ENCODE measurements at places on chromosomes 7 and 10.

DNA sequence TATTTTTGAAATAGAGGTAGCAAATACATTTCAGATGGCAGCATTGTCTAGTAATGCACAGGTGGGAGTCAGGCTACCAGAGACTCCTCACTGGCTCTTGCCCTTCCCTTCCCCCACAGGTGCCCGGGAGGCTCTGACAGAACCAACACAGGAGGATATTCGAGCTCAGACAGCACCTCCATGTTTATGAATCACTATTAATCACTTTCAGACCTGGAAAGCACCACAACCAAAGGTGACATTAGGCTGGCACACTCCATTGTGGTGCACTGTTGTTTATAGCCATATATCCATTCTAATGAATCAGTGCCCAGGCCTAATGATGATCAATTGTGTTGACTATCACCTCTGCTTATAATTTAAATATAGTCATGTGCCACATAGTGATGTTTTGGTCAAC, 107.8 kb upstream of the NAMPT start:
- DNase-seq = no peak

DNA sequence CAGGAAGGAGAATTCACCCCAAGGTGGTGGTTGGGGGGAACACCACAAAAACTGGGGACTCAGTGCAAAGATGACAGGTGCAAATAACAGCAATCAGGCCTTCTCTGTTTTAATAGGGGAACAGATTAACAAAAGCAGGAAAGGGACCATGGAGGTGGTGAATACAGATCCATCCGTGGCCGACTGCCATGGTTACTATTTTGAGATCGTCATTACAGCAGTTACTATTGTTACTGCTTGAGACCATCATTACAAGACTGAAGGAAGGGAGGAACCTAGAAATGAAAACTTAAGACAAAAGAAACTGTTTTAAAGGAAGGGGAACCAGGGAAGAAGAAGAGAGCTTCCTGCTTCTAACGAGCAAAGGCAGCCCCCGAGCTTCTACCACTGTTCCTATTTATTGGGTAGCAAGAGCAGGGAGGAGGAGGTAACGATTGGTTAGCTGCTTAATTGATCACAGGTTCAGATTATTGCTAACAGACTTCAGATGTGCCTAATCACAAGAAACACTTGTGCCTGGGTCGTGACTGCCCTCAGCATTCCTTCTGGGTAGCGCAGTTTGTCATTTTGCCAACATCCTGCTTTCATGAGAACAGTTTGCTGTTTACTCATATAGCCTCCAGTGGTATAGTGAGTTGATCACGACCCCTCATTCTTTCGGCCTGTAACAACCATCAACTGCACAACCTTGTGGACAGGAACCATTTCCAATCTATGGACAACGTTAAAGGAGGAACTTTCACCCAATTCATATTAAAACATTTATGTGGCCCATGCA, 216.3 kb downstream of the CHCHD3 start:
- DNase-seq = no peak

DNA sequence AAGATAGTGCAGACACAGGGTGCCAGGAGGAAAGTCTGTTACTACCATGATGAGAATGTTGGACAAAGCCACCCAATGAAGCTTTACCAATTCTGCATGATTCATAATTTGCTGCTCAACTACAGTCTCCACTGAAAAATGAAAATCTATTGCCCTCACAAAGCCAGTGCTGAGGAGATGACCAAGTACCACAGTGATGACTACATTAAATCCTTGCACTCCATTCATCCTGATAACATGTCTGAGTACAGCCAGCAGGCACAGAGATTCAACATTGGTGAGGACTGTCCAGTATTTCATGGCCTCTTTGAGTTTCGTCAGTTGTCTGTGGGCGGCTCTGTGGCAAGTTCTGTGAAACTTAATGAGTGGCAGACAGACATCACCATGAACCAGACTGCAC, 144.0 kb downstream of the PLCE1 start:
- DNase-seq = no peak

- DNase-seq = no peak
Observed at GRCh38 chr10:35369049-35369611, 32.8 kb downstream of the CCNY start.

- no peak for DNase-seq
Observed at GRCh38 chr10:1163204-1163660, 107.0 kb downstream of the WDR37 start.

DNA sequence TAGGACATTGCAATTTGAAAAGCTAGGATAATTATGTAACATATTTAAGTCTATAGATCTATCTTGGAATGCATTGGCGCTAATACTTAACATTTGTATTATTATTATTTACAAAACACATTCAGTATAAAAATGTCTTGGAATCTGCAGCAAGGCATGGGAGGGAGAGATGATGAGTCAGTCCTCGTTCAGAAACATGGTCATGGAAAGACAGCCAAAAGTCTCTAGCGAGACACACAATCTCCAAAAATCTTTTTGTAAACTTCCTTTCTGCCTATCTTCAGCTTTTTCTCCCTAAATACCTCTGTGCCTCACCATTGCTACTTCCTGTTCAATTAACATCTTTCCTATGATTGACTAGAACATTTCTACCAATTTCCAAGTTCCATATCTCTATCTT, 188.4 kb upstream of the CACNA2D1 start:
- DNase-seq = no peak

- DNase-seq = no peak
Observed at GRCh38 chr10:78332657-78333056, 299.0 kb downstream of the RPS24 start.

DNA sequence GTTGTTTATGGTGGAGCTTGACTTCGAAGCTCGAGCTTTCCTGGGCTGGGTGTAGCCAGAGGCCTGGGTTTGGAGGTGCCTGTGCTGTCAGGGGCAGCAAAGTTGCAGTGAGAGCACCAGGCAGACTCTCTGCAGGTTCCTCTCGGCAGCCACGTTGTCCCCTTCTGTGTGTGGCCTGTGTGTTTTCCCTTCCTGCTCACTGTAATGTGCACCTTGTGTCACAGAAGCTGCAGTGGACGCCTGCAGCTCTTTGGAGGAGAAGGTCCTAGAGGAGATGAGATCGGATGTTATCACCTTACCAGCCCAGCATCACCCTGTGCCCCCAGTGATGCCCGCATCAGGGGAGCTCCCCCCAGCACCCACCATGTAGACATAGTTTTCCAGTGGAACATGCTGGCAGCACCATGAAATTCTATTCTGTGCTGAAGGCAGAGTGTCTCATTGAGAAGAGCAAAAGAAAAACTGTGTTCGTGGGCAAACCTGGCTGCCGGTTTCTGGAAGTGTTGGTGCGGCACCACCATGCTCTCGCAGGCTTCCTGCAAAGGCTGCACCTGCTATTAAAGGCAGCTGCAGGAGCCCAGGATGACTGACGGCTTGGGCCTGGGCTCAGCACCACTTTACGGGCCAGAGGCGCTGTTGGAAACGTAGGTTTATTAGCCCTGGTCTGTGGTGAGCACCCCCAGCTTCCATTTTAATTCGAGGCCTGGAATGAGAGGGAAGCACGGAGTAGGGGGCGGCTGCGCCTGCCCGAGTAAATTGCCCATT, 609.8 kb upstream of the FOXK1 start:
- DNase-seq = no peak

GRCh38 chr7:126460664-126461063, 792.1 kb downstream of the GRM8 start:
- DNase-seq = no peak

DNA sequence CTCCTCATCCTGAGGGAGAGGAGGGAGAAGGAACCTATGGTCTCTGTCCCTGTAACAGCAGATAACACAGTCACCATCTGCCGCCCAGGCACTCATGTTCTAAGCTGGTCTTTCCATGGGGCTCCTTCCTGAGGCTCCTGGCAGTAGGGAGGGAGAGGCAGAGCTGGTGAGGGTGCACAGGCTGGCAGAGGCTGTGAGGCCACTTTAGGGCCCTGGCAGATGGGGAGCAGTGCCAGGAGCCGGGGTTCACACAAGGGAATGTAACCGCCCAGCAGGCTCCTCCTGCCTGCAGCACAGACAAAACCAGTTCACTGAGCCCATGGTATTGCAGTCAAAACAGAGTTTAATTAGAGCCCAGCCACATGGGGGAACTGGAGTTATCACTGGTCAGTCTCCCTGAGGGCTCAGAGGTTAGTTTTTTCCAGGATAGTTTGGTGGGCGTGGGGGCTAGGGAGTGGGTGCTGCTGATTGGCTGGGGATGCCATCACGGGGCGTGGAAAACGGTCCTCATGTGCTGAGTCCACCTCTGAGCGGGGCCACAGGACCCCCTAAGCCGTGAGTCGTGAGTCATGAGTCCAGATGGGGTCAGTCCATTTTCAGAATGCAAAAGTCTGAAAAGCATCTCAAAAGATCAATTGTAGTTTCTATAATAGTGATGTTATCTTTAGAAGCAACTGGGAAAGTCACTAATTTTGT, 499.3 kb upstream of the FOXK1 start:
- DNase-seq = no peak

GRCh38 chr7:67206452-67206851, 209.8 kb downstream of the TYW1 start:
- DNase-seq = no peak

GRCh38 chr10:48279081-48279751, 4.7 kb upstream of the FRMPD2 start:
- DNase-seq = no peak

- DNase-seq = no peak
Observed at GRCh38 chr7:149704507-149704906, 68.9 kb downstream of the ZNF467 start.

DNA sequence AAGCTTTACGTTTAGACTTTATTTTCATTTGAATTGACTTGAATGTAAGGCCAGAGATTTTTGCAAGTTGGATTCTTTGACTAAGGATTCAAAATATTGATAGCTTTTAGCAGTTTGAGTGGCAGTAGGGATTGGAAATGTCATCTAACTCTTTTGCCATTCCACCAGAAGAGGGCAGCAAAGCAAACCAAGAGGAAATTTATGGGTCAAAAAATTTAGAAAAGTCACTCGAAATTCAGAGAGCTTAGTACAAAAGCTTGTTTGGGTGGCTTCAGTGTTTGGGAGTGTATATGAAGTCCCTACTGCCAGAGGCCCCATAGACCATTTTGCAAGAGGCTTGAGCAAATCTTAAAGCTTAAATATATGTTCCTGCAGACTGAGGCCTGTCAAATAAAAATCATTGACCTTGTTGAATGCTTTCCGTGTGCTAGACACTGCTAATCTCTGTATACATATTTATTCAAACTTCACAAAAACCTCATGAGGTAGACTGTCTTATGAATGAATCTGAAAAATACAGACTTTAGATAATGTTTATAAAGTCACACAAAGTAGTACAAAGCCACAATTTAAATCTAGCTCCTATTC, 44.6 kb upstream of the RSBN1L start:
- no peak for DNase-seq

DNA sequence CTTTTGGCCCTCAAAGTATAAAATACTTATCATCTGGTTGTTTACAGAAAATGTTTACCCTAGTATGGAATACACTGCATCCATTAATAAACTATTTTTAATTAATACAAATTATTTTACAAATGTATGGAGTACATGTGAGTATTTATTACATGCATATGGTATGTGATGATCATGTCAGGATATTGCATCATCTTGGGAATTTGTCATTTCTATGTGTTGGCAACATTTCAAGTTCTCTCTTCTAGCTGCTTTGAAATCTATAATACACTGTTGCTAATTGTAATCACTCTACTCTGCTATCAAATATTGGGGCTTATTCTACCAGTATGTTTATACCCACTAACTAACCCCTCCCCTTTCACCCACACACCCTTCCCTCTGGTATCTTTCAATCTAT, 103.9 kb upstream of the THSD7A start:
- no peak for DNase-seq

- DNase-seq = no peak
Observed at GRCh38 chr7:54672519-54672918, 86.5 kb downstream of the SEC61G start.

DNA sequence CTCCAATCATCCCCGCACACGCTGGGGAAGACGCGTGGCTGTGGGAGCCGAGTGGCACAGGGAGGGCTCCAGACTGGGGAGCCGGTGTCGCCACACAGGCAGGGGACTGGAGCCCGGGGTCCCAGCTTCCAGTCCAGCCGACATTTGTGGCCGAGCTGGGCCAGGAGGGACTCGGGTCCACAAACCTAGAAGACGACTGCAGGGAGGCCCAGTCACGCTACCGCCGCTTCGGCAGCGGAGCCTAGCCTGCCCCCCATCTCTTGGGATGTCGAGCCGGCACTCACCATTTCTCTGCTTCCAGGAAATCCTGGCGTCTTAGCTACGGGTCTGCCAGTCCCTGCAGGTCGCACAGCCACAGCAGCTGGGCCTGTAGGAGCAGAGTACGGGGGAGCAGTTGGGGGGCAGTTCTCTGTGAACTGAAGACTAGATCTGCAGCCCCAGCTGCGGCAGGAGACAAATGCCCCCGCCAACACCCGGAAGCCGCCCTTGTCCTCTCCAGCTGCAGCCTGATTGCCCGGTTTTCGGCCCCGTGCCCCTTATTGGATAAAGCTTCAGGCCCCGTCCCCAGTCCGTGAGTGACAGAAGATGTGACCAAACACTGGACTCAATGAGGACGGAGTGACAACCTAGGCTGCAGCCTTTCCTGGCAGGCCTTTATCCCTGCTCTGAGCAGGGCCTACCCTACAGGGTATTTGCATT, 270.7 kb downstream of the ZNF33B start:
- DNase-seq = no peak

- DNase-seq = no peak
Observed at GRCh38 chr7:157674027-157674714, 337.4 kb downstream of the DNAJB6 start.

GRCh38 chr7:2032030-2032875, 200.5 kb downstream of the MAD1L1 start:
- DNase-seq = no peak

- no peak for DNase-seq
Observed at GRCh38 chr7:149205690-149206381, 10.5 kb downstream of the ZNF282 start.

- no peak for DNase-seq
Observed at GRCh38 chr7:94216944-94217461, 177.7 kb upstream of the COL1A2 start.

GRCh38 chr10:43000021-43000411, 76.9 kb upstream of the RET start:
- DNase-seq = no peak

DNA sequence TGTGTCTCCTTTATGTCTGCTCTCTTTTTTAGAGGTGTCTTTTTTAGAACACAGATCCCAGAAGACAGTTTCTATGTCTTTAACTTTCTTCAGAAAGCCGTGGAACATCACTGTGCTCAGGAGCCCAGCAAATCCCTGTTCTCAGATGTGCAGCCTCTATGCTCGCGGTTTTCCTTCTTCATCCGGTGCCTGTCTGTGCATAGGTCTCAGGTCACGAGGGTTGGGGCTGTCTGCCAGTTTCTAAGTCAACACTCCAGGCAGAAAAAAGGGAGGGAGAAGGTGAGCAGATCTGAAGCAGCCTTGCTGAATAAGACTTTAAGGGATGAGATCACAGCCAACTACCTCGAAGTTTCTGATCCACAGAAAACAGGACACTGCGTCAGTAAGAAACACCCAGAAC, 68.5 kb downstream of the CRTAC1 start:
- no peak for DNase-seq

DNA sequence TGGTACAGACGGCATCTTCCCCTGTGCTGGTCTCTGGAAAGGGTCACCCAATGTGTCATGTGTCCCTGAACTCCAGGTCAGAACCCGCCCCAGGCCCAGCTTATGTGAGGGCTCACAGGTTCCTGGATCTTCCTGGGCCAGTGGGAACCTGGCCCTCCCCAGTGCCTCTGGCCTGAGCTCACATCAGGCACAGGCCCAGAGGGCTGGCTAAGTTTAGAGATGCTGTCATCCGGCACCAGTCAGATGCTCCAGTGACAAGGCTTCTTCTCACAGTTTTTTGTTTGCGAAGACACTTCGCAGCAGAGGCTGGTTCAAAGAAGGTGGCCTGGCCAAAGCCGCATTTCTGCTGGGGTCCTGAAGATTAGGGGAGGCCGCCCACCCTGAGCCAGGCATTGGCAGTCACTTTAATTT, 11.8 kb downstream of the CAMK2B start:
- no peak for DNase-seq

Measured in stimulated activated CD4-positive, alpha-beta T cell treated with anti-CD3 and anti-CD28 coated beads, TNF-alpha, amount 100 ng/mL, for 1 hour (primary cell).